ENCODE measurements at places on chromosomes 7 and 10. TPM values are rescaled to one million over a fixed set of nuclear protein-coding genes. Genes with fewer than 3 reads are reported as not detected.

DNA sequence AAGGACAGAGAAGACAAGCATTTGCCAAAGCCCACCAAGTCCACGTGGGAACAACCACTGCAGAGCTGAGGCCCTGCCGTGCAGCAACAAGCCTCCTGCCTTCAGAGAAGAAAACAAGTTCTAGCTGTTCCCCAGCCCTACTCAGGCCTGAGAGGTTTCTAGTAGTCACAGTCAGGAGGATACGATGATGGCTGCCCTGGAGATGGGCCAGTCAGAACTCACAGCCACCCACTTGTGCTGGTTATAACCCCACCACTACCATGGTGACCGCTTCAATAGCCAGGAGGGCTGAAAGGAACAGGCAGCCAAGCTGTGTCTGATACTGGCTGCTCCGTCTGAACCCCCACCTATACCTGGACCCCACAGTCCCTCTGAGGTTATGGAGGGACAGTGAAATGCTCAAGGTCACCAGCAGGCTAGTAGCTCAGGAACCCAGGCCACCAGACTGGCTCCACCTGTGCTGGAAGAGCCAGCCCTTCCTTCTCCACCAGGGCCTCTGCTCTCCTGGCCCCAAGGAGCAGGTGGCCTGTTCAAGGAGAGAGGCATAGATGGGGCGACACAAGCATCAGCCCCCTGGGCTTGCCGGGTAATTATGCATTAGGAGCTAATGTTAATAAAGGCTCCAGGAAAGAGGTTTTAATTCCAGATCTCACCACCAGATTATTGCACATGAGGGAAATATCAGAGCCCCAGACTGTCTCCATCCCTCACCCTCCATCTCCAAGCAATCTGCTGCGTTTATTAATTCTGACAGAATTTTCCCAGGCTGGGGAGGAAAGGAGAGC, 125.8 kb upstream of the PCBD1 start:
- no peak for DNase-seq

GRCh38 chr10:35035606-35036005, 54.5 kb downstream of the CUL2 start:
- DNase-seq, result no peak

DNA sequence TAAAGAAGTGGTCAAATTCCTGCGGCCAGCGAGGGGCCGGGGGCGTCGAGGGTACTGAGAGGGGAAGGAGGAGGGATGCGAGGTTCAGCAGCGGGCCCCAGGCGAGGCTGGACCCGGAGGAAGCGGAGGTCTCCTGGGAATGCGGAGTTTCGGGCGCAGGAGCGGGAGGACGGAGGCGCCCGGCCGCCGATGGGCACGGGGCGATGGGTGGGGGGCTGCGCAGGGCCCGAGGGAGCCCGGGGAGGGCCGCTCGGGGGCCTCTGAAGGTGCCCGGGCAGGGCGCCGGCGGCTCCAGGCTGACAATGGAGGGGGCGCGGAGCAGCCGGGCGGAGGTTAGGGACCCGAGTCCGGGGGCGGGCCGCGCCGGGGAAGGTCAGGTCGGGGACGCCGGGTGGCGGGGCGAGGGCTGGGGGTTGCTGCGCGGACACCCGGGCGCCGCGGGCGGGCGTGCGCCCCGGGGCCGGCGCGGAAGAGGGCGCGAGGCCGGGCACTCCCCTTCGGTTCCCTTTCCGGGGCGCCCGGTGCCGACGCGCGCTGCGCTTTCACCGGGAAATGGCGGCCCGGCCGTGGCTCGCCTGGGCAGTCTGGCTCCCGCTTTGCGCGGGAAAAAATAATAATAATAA, 683 bp downstream of the MACROH2A2 start:
- DNase-seq, result peak; percentile 25

DNA sequence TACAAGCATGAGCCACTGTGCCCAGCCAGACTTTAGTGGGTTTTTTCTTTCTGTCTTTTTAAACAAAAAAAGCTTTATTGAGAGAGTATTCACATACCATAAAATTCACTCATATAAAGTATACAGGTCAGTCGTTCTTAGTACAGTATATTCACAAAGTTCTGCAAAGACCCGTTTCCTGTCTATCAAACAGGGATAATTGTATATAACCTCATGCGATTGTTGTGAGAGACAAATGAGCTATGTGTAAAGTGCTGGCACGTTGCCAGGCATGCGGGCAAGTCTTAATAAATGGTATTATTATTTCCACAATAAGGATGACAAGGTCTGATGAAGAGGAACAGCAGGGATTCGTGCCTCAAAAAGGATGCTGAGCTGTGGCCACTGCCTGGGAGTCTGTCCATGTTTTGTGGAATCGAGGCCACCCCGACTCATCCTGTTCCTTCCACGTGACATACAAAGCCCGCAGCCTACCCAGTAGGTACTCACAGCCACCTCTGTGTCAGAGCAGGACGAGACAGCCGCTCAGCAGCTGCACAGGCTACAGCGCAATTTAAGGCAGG, 51.6 kb downstream of the SMKR1 start:
- no peak for DNase-seq

DNA sequence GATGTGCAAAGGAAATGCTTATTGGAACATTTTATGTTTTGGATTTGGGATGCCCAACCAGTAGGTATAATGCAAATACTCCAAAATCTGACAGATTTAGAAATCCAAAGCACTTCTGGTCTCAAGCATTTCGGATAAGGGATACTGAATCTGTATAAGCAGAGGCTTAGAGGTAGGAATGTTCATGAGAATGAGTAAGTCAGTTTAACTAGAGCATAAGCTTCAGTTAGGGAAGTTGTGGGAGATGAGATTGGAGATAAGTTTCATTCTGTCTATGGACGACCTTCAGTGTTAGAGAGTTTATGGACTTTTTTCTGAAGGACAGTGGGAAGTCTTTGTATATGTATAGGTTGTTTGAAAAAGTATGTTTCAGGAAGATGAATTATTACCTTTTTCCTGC, 10.4 kb downstream of the TAX1BP1 start:
- no peak for DNase-seq

- DNase-seq, result no peak
Measured at GRCh38 chr7:17304926-17305325, 6.5 kb downstream of the AHR start.

- DNase-seq, result no peak
Measured at GRCh38 chr10:88059190-88059589, 195.8 kb downstream of the PTEN start.

DNA sequence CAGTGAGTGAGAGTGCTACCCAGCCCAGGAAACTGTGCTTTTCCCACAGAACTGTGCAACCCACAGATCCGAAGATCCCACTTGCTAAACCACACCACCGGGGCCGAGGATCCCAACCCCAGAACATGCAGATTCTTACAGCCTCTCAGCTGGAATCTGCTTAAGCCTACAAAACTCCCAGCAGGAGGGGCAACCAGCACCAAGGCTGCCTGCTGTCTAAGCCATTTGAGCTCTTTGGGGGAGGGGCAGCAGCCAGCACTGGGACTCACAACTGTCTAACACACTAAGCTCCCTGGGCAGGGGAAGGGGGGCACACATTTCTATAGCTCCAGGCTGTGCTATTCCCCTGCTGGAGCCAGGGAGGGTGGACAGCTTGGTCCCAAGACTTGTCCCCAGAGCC, 529.9 kb downstream of the XPNPEP1 start:
- no peak for DNase-seq

- no peak for DNase-seq
Measured at GRCh38 chr10:121864653-121865052, 63.2 kb downstream of the ATE1 start.

DNA sequence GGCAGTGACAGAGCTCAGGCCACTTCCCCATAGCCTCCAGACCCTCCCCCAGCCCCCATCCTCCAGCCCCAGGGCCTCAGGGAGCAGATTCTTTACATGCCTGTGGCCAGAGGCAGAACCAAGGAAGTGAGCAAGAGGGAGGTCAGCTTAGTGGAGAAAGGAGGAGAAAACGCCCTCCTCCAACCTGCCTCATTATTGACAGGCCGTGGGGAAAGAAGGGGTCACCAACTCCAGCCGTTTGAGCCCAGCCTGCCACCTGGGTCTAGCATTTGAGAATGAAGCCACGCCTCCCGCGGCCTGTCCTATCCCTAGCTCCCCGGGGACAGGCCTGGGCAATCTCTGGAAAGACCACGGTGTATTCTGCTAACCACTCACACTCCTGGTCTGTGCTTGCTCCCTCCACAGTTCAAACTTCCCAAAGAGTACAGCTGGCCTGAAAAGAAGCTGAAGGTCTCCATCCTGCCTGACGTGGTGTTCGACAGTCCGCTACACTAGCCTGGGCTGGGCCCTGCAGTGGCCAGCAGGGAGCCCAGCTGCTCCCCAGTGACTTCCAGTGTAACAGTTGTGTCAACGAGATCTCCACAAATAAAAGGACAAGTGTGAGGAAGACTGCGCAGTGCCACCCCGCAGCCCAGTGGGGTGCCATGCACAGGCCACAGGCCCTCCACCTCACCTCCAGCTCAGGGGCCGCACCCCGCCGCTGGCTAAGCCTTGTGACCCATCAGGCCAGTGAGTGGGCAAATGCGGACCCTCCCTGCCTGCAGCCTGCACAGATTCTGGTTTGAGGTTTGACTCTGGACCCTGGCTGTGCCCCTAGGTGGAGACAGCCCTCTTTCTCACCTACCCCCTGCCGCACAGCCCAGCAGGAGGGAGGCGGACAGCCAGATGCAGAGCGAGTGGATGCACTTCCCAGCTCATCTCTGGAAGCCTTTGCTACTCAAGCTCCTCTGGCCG, 14.3 kb upstream of the TRIM8 start:
- peak; percentile 56 for DNase-seq

FEZF1 gene
- total RNA-seq, result not detected

PURB gene
- total RNA-seq, result 28.9 TPM

SPDYE18 gene
- 1.2 TPM for total RNA-seq

PKD2L1 gene
- not detected for total RNA-seq

PLEKHA8 gene
- total RNA-seq, result 7.1 TPM

Data from thyroid gland (tissue), 4 donors.